ENCODE measurements at places on chromosomes 7 and 10.

- DNase-seq: peak; percentile 70
Observed at GRCh38 chr10:49164559-49165188, 23.5 kb downstream of the TMEM273 start.

DNA sequence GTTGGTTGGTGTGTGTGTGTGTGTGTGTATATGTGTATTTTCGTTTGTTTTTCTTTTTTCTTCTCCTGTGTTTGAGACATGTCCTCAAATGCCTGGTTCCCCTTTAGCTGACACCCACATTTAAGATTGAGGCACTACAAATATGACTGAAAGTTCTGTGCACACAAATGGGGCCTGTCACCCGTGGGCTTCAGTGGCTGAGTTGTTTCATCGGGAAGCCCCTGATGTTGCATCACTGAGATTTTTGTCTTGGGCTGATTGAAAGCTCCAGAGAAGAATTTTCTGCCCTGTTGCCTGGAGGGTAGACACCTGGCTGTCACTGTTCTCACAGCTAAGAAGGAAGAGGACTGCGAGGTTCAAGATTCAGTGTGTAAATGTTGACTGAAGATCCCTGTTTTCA, 283.8 kb upstream of the C7orf33 start:
- DNase-seq: no peak

- DNase-seq: no peak
Observed at GRCh38 chr7:130219871-130220270, 12.2 kb downstream of the SSMEM1 start.

DNA sequence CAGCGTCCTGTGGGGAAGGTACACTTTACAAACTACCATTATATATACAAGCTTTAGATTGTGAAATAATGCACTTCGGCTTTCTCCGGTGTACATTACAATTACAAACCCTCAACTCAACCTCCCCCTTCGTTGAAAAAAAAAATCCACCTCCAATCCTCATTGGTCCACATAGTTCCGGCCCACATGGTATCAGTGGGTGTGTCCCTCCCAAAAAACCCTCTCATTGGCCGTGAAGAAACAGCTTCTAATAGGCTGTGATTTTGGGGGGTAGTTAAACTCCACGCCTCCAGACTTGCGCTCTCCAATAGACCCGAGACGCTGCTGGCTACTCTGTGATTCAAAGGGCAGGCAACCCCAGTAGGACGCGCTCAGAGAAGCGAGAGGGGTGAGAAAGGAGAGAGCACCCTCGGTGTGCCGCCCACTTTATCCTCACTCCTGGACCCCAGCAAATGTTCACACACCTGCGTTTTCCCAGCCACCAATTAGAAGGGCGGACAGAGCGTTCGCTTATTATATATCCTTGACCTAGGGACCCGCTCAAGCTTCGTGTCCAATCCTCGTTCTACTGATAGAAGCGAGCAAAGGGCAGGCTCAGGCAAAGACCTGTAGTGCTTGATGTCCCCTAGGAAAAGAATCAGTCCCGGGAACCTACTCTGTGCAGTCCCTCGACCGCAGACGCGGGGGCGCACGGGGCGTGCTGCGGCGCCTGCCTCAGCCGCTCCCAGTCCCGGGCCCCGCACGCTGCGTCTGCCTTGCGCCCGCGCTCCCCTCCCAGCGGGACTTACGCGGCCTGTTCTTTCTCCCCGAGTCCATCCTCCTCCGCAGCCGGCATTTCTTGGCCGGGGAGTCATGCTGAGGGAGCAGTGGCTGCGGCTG, 991 bp downstream of the PANK1 start:
- peak; percentile 80 for DNase-seq

DNA sequence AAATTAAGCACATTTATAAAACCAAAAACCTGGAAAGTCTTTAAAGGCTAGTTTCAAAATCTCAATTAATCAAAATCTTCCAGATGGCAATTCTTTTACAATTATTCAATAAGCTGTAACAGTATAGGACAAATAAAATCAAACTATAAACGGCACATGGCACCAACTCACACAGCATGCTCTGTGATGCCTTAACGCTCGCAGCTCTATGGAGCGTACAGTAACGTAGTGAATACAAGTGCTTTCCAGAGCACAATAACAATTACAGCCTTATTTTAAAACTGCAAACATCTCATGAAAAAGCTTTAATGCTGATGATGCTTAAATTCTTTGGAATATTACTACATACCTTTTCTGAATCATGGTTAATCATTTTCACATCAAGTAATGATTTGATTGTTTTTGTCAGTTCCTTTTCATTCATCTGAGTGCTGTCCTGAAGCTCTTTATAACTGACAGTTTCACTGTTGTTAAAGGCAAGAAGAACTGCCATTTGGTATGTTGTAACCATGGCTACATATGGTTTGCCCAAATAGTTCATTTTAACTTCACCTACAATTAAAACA, 74.2 kb downstream of the CUL2 start:
- no peak for DNase-seq

GRCh38 chr10:36129051-36129450, 487.0 kb upstream of the FZD8 start:
- no peak for DNase-seq

GRCh38 chr10:44244745-44245600, 139.9 kb downstream of the CXCL12 start:
- DNase-seq: no peak

DNA sequence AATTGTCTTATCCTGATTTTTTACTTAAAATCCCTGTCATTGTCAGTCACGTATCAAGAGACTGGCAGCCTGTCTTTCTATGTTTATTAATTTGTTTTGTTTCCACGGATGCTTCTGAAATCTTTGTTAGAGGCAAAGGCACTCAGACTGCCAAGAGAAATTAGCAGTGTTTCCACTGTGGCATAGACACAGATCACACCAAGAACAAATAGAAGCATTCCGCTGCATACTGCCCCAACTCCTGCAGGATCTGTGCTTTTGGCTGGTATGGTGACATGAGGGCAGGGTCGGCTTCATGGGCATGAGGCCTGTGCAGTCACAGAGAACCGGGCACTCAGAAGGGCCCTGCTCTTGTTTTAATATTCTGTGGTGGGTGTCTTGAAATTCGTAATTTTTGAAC, 18.4 kb downstream of the CLDN12 start:
- no peak for DNase-seq

DNA sequence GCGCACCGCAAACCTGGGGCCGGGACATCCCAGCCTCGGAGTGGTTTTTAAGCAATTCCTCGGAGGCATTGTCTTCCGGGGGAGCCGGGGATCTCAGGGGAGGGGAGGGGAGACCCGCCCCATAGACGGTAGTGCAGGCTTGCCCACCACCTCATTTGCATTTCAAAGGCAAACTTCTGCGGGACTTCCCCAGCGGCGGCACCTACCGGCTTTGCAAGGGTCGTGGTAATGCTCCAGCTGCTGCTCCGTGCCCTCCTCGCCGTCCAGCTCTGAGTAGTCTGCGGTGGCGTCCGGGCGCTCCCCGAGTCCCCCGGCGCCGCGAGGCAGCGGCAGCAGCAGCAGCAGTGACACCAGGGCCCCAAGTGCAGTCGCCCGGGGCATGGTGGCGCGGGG, 425 bp downstream of the TLL2 start:
- no peak for DNase-seq

- no peak for DNase-seq
Observed at GRCh38 chr7:87328281-87328680, 17.2 kb upstream of the CROT start.

DNA sequence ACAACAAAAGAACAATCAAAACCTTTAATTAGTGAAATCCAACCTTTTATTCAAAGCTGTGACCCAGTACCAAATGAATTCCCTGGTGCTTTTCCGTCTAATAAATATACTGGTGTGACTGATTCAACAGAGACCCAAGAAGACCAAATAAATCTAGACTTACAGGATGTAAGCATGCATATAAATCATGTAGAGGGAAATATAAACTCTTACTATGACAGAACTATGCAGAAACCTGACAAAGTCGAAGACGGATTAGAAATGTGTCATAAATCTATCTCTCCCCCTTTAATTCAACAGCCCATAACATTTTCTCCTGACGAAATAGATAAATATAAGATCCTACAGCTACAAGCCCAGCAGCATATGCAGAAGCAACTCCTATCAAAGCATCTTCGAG, 540.6 kb upstream of the TEX47 start:
- DNase-seq: no peak

DNA sequence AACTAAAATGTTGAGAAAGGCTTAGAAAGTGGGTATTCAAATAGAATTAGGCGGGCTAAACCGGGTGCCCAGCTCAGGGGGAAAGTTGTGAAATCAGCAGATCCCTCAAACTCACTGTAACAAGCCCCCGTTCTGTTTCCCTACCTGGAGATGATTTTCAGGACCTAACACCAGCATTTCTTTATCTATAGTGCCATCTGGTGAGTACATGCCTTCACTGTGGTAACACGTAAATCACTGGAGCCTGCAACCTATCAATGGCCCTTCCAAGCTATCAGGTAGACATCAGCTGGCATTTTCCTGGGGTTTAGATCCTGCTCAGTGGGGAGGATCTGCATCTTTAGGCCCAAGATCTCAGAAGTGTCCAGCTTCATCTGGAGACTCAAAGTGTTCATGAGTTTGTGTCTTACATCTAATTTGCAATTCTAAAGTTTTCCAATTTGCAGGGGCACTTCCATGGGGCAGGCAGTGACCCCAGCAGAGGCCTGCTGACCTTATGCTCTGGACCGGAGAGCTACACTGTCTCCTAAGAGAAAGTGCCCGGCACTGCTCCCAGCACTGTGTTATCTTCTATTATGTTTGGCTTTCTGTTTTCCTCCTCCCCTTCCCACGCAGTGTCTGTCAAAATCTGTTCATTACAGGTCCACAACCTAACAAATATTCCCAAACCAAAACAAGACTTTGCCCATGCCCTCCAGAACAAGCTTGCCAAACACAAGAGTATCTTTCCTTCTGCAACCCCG, 132.5 kb downstream of the LSM5 start:
- no peak for DNase-seq

DNA sequence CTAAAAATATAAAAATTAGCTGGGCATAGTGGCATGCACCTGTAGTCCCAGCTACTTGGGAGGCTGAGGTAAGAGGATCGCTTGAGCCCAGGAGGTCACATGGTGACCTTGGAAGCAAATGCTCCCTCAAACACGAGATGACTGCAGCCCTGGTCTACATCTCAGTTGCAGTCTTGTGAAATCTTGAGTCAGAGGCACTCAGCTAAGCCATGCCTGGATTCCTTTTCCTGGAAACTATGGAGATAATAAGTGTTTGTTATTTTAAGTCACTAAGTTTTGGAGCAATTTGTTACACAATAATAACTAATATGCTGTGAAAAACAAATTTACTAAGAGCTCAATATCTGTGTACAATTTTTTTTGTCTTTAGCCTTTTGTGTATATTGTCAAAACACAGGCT, 284.3 kb upstream of the KAT6B start:
- DNase-seq: no peak

- DNase-seq: no peak
Observed at GRCh38 chr10:132588301-132589013, 50.9 kb downstream of the INPP5A start.

- DNase-seq: no peak
Observed at GRCh38 chr10:125030567-125031197, 88.8 kb downstream of the ZRANB1 start.

- DNase-seq: no peak
Observed at GRCh38 chr7:54831046-54831643, 72.1 kb upstream of the SEC61G start.
